CD4-positive, alpha-beta T cell (primary cell): ENCODE measurements at places on chromosomes 7 and 10. TPM values are rescaled to one million over a fixed set of nuclear protein-coding genes. Genes with fewer than 3 reads are reported as not detected.
A peak's percentile ranks its signal among the peaks of the same experiment; 100 is the strongest.

TRIM4 gene
- total RNA-seq: 23.1 TPM

AP5Z1 gene
- 102 TPM for total RNA-seq

BAIAP2L1 gene
- 0.61 TPM for total RNA-seq

RBAK gene
- 12.4 TPM for total RNA-seq

ATRNL1 gene
- not detected for total RNA-seq

UTF1 gene
- total RNA-seq: not detected

KIF11 gene
- 0.38 TPM for total RNA-seq

METTL27 gene
- 1.6 TPM for total RNA-seq

KCNIP2 gene
- total RNA-seq: 1.6 TPM

NAT16 gene
- not detected for total RNA-seq

SKIDA1 gene
- 0.25 TPM for total RNA-seq

PODXL gene
- total RNA-seq: 0.47 TPM

DNA sequence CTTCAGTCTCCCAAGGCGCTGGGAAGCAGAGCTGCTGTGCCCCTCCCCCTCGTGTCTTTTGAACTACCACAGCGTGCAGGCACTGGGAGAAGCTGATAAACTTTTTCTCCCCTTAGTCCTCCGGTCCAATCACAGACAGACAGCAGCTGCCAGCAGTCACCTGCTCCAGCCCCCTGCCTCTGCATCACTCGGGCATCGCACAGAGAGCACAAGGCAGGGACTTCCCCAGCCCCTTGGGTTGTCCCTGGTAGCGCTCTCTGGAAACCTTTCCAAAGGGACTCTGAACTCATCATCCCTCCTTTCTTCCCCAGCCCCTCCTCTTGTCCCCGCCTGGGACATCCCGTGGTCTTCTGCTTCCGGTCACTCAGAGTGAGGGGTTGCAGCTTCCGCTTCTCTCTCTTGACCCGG is 1.4 kb upstream of the NEUROG3 start:
- no peak for DNase-seq
- H3K4me1 ChIP-seq: peaks cover 34% of the 10 kb centered on the region
- no peak overlapping the region for H3K4me3 ChIP-seq
- H3K27ac ChIP-seq: no peak overlapping the region
- no peaks in the 10 kb centered on the region for H3K36me3 ChIP-seq

- H3K27ac ChIP-seq: no peak overlapping the region
- no peak overlapping the region for H3K4me3 ChIP-seq
- no peaks in the 10 kb centered on the region for H3K36me3 ChIP-seq
- peaks cover 8% of the 10 kb centered on the region for H3K4me1 ChIP-seq
- no peak for DNase-seq
- no peaks in the 10 kb centered on the region for H3K27me3 ChIP-seq
Measured at GRCh38 chr10:96377816-96378294, 19.1 kb upstream of the OPALIN start.

DNA sequence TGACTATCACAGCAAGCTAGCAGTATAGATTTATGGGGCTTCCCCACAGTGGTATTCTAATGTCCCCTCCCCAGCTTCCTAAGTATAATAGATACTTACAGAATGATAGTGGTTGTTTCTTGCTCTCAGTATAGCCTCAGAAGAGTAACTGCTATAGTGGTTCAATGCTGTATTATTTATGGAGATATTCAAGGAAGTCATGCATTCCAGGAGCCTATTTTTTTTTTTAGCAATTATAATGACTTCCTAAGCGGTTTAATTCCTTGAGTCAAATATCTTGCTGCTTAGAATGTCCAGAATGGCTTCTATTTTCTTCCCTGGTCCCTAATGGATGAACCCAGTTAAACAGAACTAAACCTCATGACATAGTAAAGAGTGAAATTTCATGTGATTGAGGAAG is 451.5 kb upstream of the SEMA3D start:
- H3K4me1 ChIP-seq: no peaks in the 10 kb centered on the region
- H3K27ac ChIP-seq: no peak overlapping the region
- H3K4me3 ChIP-seq: no peak overlapping the region
- no peaks in the 10 kb centered on the region for H3K27me3 ChIP-seq
- no peaks in the 10 kb centered on the region for H3K36me3 ChIP-seq

DNA sequence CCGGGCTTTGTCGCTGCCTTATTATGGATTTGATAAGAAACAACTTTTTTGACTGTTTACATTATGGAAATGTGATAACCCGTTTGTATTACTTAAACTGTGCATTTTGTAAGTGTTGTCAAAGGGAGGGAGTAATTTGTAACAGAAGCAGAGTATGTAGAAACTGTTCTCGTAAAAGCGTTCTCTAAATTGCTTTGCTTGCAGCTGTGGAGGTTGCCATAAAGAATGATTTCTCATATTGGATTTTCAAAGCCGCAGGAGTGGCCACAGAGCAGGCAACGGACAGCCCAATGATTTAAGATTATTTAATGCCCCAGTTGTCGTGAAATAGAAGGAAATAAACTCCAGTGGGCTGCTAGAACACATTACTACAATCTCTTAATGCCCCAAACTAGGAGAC is 114.0 kb upstream of the INSYN2A start:
- H3K4me3 ChIP-seq: no peak overlapping the region
- H3K27ac ChIP-seq: no peak overlapping the region
- no peaks in the 10 kb centered on the region for H3K4me1 ChIP-seq

- no peaks in the 10 kb centered on the region for H3K4me1 ChIP-seq
- no peak for DNase-seq
- no peaks in the 10 kb centered on the region for H3K36me3 ChIP-seq
- no peak overlapping the region for H3K4me3 ChIP-seq
- peaks cover 3% of the 10 kb centered on the region for H3K27me3 ChIP-seq
Measured at GRCh38 chr7:5448378-5449037, 24.9 kb upstream of the TNRC18 start.

DNA sequence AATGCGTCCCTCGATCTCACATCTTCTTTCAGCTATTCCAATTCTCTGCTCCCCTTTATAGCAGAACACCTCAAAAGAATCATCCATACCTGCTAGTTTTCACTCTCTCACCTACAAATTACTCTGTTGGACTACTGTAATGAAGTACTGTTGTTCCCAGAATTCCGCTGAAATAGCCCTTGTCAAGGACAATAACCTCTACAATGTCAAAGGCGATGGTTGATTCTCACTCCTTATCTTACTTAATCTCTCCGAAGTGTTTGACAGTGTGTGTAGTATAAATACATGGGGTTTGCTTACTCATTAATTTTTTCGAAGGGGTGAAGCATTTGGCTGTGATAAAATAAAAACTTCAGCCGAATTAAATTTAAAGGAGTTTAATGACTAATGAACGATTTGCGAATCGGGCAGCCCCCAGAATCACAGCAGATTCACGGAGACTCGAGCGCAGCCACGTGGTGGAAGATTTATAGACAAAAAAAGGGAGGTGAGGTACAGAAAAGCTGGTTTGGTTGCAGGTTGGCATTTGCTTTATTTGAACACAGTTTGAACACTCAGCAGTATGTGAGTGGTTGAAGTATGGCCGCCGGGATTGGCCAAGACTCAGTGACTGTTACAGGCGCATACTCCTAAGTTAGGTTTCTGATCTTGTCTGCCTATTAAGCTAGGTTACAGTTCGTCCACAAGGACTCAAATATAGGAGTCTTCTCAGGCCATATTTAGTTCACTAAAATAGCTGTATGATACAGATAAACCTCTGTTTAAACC is 29.8 kb downstream of the SYPL1 start:
- no peak for DNase-seq
- no peak overlapping the region for H3K27ac ChIP-seq
- no peak overlapping the region for H3K4me3 ChIP-seq
- no peaks in the 10 kb centered on the region for H3K36me3 ChIP-seq
- H3K4me1 ChIP-seq: no peaks in the 10 kb centered on the region
- H3K27me3 ChIP-seq: no peaks in the 10 kb centered on the region

DNA sequence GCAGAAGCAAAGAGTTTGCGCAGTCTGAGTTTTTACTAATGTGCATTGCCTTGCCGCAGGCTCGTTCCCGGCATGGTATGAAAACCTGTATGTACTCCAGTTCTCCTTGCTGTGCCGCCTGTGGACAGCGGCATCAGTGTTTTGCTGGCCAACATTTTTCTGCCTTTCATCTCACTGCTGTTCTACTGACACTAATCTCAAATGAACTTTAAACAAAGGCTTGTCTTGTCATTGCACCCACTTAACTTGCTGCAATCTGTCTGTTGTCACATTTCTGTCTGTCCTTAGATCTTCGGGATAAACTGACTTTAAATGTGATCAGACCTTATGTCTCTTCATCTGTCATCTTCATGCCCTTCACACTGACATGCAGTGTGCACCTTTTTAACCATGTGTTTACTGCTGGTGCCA is 71.7 kb upstream of the ZNRF2 start:
- no peak overlapping the region for H3K27ac ChIP-seq
- no peaks in the 10 kb centered on the region for H3K4me1 ChIP-seq
- DNase-seq: no peak
- H3K27me3 ChIP-seq: no peaks in the 10 kb centered on the region

- DNase-seq: peak; percentile 17
- H3K27ac ChIP-seq: no peak overlapping the region
- H3K36me3 ChIP-seq: no peaks in the 10 kb centered on the region
- no peaks in the 10 kb centered on the region for H3K27me3 ChIP-seq
- no peak overlapping the region for H3K4me3 ChIP-seq
Measured at GRCh38 chr7:149776848-149777407, 3.5 kb upstream of the ZNF467 start.

DNA sequence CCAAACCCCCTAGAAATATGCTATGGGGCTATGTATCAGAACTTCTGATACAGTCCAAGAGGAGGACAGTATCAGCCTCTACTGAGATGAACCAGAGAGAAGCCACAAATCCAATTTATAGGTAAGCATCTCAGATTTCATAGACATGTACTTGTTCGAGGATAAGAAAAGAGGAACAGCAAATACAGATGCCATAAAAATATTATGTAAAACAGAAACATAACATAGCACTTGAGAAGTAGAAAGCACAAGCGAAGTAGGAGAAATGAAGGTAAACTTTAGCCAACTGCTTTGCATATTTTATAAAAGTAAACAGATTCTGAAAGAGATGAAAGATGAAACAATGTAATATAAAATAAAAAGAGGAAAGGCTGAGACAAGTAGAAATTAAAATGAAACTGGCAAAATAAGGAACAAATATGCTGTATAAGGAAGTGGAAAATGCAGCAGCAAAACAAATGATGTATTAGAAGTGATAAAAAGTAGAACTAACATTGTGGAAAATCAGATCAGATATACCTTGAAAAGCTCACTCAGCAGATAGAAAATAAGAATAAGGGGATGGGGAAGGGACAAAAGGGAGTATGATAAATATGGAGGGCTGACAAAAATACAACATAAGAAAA is 135.1 kb downstream of the SKAP2 start:
- no peaks in the 10 kb centered on the region for H3K27me3 ChIP-seq
- H3K4me1 ChIP-seq: no peaks in the 10 kb centered on the region
- no peak overlapping the region for H3K27ac ChIP-seq
- H3K4me3 ChIP-seq: no peak overlapping the region

- peaks cover 4% of the 10 kb centered on the region for H3K4me1 ChIP-seq
- no peak overlapping the region for H3K4me3 ChIP-seq
- H3K27me3 ChIP-seq: peaks cover 6% of the 10 kb centered on the region
- H3K36me3 ChIP-seq: no peaks in the 10 kb centered on the region
- H3K27ac ChIP-seq: no peak overlapping the region
Measured at GRCh38 chr7:143238289-143238980, 16.6 kb downstream of the TAS2R40 start.

- H3K4me1 ChIP-seq: peaks cover 16% of the 10 kb centered on the region
- no peak for DNase-seq
- H3K36me3 ChIP-seq: no peaks in the 10 kb centered on the region
- H3K27me3 ChIP-seq: no peaks in the 10 kb centered on the region
Measured at GRCh38 chr7:76165106-76165972, 36.4 kb upstream of the SRRM3 start.

GRCh38 chr10:51325649-51326048 is 251.4 kb downstream of the PRKG1 start:
- no peaks in the 10 kb centered on the region for H3K27me3 ChIP-seq
- H3K27ac ChIP-seq: no peak overlapping the region
- no peaks in the 10 kb centered on the region for H3K4me1 ChIP-seq
- DNase-seq: no peak
- H3K36me3 ChIP-seq: no peaks in the 10 kb centered on the region

- no peak for DNase-seq
- H3K27ac ChIP-seq: no peak overlapping the region
- no peaks in the 10 kb centered on the region for H3K27me3 ChIP-seq
- H3K4me3 ChIP-seq: no peak overlapping the region
Measured at GRCh38 chr10:48744587-48744986, 59.9 kb downstream of the WDFY4 start.

DNA sequence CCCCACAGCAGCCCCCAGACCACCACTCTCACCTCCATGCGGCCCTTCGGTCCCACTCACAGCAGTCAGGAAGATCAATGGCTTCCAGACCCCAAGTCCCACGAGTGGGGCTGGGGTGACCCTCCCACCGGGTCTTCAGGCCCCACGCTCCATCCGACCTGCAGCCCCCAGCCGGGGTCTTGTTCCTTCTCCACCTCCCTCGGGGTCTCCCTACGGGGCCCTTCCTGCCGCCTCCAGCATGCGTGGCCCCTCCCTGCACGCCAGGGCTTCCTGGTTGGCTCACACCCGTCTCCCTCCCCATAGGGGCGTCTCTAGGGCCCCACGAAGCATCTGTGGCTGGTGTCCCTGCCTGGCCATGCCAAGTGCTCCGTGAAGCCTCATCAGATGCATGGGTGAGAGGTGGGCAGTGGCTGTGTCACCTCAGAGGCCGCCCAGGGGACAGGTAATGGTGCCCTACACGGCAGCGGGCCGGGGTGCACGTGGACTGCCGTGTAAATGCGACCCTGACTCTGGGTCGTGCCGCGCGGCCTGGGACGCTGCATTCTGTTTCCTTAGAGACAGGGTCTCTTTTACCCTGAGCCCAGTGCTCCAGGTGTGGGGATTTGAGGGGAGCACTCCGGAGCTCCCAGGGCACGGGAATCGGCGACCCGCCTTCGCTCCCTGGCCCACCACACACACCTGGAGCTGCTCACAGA is 19.9 kb downstream of the ADAP1 start:
- H3K36me3 ChIP-seq: no peaks in the 10 kb centered on the region
- H3K27ac ChIP-seq: no peak overlapping the region
- no peak for DNase-seq
- H3K27me3 ChIP-seq: no peaks in the 10 kb centered on the region
- H3K4me3 ChIP-seq: no peak overlapping the region
- peaks cover 9% of the 10 kb centered on the region for H3K4me1 ChIP-seq

GRCh38 chr7:139589474-139589873 is 66.0 kb downstream of the CLEC2L start:
- H3K36me3 ChIP-seq: peaks cover 50% of the 10 kb centered on the region
- no peak overlapping the region for H3K27ac ChIP-seq
- H3K27me3 ChIP-seq: no peaks in the 10 kb centered on the region
- no peak overlapping the region for H3K4me3 ChIP-seq
- DNase-seq: no peak

DNA sequence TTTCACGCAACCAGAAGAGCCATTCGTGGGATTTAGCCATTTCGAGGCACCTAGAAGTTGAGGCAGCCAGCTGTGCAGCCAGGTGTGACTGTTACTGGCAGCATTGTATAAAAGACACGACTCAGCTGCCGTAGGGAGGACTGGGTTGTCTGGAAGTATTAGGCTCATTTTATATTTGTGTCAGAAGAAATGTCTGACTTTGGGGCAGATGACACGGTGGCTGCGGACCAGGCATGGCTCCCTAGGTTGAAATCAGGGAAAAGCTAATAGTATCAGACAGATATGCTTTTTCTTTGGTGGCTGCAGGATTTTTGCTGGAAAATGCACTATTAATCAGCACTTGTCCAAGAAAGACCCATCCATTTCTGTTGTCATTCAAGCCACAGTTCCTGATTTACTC is 4.2 kb upstream of the DPYSL4 start:
- peaks cover 17% of the 10 kb centered on the region for H3K27me3 ChIP-seq
- H3K4me3 ChIP-seq: no peak overlapping the region
- no peak for DNase-seq
- H3K36me3 ChIP-seq: no peaks in the 10 kb centered on the region
- H3K27ac ChIP-seq: no peak overlapping the region
- H3K4me1 ChIP-seq: peaks cover 18% of the 10 kb centered on the region
